ENCODE measurements at places on chromosomes 16 and 17.

GRCh38 chr17:61395409-61395982 lies 4.1 kb upstream of the TBX2 start:
- DNase-seq, result no peak

GRCh38 chr17:63249256-63250004 lies 196.7 kb downstream of the CYB561 start:
- DNase-seq, result no peak

- DNase-seq, result no peak
Measured at GRCh38 chr17:45995627-45996270, 3.3 kb upstream of the STH start.

GRCh38 chr17:60305141-60305540 lies 86.8 kb downstream of the USP32 start:
- DNase-seq, result no peak

- no peak for DNase-seq
Measured at GRCh38 chr16:31297496-31297895, 37.7 kb downstream of the ITGAM start.

GRCh38 chr17:2980211-2980903 lies 83.0 kb downstream of the OR1D5 start:
- no peak for DNase-seq

- no peak for DNase-seq
Measured at GRCh38 chr17:73788111-73788510, 143.9 kb upstream of the SDK2 start.

- no peak for DNase-seq
Measured at GRCh38 chr17:78096093-78096492, 32.5 kb downstream of the TMC6 start.

GRCh38 chr17:79883202-79883601 lies 44.0 kb upstream of the CBX4 start:
- no peak for DNase-seq

GRCh38 chr17:78917451-78918275 lies 7.5 kb downstream of the TIMP2 start:
- DNase-seq, result no peak

GRCh38 chr16:30007378-30007895 lies 3.4 kb downstream of the DOC2A start:
- no peak for DNase-seq

DNA sequence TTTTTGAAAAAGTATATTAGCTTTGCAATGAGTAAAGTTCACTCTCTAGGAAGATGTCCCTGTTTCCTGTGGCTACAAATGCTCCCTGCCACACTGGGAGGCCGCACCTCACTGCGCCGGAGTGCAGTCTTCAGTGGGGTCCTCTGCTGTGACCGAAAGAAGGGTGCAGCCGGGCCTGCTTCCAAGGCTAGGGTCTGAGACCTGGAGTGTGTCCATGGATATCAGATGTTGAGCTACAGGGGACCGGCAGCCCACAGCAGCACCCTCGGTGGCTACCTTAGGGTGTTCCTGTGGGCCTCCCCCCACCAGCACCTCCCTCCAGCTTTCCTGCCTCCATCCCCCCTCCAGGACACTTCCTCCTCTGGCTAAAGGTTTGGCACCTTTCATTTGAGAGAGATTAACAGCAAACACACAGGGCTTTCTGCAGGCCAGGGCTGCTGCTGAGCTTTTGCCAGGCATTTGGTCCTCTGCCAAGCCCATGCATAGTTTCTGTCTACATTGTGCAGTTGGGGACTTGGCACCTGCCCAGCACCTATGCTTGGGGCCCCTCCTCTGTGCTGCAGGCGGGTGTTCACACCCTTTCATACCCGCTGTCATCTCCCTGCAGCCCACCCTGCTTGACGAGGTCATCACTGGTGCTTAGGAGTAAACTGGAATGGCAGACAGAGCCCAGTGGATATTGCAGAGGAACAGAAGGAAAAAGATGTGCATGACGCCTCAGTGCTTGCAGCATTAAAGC lies 33.8 kb upstream of the CRISPLD2 start:
- DNase-seq, result no peak

DNA sequence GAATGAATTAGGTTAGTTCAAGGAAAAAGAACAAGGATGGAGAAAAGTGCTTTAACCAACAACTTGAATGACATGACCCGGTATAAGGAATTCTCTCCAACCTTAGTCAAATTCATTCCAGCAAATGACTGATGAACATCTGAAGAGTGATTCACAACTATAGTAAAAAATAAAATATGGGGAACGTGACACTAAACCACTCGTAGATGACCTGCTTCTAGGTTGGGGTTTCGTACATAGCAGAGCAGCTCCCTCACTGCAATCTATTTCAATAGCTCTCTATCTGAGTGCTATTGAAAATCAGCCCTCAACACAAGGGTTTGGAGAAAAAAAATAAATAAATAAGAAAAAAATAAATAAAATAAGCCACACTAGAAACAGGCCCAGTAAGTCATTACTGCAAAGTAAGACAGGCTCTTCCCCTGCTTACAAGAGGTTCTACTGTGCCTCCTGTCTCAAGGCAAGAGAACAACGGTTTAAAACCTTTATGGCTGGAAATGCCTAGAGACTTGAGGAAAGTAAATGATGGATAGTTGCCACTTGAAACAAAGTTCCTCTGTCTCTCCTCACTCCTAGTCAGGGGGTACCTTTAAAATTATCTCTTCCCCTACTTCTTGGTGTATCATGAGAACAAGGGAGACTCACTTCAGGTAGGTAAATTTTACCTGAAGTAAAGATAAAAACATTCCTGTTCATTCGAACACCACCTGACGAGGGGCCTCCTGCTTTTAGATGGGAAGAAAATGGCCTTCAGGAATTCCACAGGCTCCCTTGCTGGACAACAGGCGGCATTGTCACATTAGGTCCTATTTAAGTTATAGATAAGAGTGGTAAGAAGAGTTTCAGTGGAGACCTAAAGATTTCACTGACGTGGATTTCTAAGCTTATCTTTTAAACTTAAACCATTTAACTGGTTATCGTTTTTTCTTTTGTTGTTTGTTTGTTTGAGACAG lies 20.5 kb downstream of the COG7 start:
- DNase-seq, result no peak

GRCh38 chr17:75273977-75274708 lies 3.1 kb upstream of the MIF4GD start:
- peak; percentile 81 for DNase-seq

GRCh38 chr16:64900517-64900916 lies 221.3 kb downstream of the CDH11 start:
- no peak for DNase-seq

DNA sequence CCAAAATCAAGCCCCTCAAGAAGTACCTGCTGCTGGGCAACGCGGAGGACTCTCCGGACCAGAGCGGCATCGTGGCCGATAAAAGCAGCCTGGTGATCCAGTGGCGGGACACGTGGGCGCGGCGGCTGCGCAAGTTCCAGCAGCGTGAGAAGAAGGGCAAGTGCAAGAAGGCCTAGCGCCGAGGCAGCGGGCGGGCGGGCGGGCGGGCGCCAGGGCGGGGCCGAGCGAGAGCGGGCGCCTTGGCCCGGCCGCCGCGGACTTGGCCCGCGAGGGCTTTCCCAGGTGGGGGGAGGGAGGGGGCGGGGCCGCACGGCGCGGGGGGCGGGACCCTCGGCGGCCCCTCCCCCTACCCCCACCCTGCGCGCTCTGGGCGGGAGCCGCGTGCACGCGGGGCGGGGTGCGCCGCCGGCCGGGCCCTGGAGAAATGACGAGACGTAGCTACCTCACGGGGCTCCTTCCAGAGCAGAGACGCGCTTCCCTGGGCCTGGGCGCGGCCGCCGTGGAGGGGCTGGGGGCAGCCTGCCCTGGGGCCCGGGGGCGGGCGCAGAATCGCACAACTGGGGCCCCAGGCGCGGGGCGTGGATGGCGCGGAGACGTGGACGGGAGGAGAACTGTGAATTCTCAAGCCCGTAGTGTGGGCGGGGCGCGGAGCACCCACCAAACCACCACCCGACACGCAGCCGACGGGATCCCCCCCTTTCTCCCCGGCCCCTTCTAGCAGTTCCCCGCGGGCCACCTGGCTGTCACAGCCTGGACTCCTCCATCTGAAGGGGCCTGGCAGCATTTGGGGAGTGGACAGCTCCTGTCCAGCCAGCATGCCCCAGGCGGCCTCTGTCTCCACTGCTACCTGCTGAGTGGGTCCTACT lies 218.7 kb downstream of the NTN1 start:
- peak; percentile 15 for DNase-seq

DNA sequence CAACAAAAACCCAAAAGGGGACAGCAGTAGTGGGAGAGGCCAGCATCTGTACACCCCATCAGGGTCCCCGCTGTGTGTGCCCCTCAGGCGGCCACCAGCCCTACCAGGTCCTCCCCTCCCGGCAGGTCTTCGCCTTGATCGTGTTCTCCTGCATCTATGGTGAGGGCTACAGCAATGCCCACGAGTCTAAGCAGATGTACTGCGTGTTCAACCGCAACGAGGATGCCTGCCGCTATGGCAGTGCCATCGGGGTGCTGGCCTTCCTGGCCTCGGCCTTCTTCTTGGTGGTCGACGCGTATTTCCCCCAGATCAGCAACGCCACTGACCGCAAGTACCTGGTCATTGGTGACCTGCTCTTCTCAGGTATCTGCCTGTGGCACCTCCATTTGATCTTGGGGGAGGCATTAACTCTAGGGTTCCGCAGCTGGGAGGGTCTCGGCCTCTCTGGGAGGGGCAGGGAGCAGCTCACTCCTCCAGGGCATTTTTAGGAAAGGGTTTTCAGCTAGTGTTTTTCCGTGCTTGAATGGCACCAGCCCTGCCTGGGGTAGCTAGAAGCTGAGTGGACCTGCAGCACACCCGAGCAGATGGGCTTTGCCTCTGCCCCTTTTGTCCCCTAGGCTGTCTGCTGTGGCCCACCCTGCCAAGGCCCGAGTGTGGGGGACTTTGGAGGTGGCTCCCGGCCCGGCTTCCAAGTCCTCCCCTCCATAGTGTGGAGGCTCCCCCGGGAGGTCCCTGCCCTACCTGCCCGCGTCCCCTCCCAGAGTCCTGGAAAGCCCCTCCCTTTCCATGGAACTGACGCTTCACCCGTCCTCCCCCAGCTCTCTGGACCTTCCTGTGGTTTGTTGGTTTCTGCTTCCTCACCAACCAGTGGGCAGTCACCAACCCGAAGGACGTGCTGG lies 2.6 kb downstream of the SYNGR2 start:
- DNase-seq, result no peak

DNA sequence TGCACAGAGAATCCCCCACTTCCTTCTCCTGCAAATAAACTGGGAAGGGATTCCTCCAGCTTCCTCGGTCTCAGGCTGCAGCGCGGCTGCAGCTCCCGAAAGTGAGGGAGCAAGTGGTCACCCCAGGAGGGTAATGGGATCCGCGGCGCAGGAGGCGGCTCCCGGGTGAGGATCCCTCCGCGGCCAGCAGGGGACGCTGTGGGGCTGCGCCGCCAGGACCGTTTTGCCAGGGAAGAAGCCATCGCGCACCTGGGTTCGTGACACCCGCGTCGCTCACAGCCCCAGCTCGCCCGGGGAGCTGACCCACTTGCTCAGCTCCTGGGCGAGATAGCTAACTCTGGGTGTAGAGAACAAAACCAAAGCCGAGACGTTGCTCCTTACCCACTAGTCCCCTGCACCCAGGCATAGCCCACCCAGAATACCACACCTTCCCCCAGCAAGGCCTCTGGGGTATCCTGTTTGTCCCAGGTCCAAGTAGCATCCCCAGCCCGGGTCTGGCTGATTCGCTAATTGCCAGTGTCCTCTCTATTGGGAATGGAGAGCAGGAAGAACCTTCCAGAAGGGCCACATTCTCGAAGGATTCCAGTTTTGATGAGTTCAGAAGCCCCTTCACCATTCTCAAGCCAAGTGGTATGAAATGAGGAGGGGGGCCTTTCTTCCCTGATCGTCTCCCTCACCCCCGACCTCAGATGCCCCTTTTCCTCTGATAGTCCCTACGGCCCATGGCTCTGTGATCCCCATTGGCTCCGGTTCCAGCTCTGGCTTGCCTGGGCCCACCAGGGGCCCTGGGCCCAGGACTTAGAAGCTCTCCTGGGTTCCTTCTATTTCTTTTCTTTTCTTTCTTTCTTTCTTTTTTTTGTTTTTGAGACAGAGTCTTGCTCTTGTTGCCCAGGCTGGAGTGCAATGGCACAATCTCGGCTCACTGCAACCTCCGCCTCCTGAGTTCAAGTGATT lies 14.1 kb downstream of the CYGB start:
- peak; percentile 62 for DNase-seq

DNA sequence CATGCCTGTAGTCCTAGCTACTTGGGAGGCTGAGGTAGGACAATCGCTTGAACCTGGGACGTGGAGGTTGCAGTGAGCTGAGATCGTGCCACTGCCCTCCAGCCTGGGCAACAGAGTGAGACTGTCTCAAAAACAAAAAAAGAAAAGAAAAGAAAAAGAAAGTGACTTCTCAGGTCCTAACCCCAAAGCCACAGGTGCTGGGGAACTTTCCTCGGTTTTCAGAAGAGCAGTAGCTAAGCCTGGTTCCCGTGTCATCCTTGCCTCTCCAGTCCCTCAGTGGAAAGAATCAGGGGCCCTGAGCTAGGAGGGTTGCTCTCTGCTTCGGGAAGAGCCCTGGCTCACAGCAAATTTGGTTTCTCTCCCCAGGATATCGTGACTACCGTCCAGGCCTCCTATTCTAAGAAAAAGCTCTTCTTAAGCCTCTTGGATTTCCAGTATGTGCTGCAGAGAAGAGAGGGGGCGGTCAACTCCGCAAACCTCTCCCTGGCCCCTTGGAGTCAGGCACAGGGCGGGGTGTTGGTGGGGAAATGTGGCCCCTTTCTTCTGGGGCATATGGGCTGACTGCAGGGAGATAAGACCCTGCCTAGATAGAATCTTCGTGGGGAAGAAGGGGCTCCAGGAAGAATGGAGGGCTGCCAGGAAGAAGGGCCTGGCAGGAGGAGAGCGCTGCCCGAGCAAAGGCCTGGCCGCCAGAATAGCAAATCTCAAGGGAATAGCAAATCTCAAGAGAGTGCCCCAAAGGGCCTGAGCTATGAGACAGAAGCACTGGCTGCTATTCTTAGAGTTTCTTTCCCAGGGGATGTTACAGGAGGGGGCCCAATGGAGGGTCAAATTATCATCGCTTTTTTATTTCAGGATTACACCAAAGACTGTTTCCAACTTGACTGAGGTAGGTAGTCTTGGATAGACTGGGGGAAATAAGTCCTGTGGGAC lies 8.3 kb upstream of the NLRC5 start:
- DNase-seq, result no peak

GRCh38 chr17:68437979-68438822 lies 19.1 kb downstream of the WIPI1 start:
- no peak for DNase-seq
